ENCODE measurements at places on chromosomes 5 and 9. TPM values are rescaled to one million over a fixed set of nuclear protein-coding genes. Genes with fewer than 3 reads are reported as not detected.

Gene GABRG2
- total RNA-seq = not detected

DNA sequence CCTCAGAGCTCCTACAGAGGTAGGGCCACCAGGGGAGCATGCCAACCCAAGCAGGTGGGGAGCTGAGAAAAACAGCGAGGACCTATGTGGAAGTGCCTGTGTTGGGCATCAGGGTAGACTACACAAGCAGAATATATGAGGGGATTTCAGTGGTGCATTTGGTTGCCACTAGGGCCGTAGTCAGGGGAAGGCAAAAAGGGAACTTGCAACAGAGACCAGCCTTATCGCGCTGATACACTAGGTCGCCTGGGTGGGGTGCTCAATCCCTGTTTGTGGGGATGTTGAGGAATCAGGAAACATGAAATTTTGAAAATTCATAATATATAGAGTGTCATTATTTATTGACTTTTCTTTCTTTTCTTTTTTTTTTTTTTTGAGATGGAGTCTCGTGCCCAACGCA, 370.9 kb upstream of the PRR16 start:
- H3K27ac ChIP-seq = no peak overlapping the region
- H3K36me3 ChIP-seq = no peaks in the 10 kb centered on the region
- no peaks in the 10 kb centered on the region for H3K27me3 ChIP-seq

DNA sequence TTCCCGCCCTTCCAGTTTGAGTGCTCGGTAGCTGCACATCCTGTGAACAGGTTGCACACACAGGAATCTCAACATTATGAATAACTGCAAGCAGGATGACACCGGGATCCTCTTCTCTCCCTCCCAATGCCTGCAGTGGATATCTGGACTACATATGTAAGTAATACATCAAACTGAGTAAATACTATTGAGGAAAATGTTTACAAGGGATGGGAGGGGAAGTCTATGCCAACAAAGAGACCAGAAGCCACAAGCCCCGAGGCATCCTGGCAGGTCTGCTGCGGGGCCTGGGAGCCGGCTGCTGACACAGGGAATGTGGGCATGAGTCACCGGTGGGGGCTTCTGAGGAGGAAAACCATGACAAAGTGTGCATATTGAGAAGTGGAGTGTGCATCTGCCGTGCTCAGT, 8.6 kb upstream of the ANKRD33B start:
- H3K4me1 ChIP-seq = peaks cover 20% of the 10 kb centered on the region
- no peak overlapping the region for H3K27ac ChIP-seq
- H3K27me3 ChIP-seq = peaks cover 38% of the 10 kb centered on the region
- no peaks in the 10 kb centered on the region for H3K36me3 ChIP-seq
- DNase-seq = no peak

GRCh38 chr5:94310833-94311232, 307.6 kb downstream of the KIAA0825 start:
- no peaks in the 10 kb centered on the region for H3K4me1 ChIP-seq
- no peak overlapping the region for H3K27ac ChIP-seq
- no peaks in the 10 kb centered on the region for H3K27me3 ChIP-seq
- DNase-seq = no peak
- no peaks in the 10 kb centered on the region for H3K36me3 ChIP-seq

DNA sequence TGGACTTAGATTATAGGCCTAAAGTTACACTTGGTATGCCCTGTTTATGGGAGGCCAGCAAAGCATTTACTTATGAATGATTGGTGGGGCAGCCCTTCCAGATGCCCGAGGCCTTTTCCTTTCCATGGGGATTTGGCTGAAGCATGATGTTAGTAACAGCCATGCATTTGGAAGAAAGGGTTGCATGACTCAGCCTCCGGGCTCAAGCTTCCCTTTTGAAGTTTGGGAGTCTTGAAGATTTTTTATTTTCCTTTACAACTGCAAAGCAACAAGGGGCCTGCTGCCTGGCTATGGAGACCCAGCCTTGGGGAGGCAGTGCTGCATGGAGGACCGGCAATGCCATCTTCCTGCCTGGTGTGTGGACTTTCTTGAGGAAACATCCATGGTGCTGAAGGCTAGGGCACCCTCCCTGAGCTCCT, 244.7 kb downstream of the ICE1 start:
- no peak overlapping the region for H3K4me3 ChIP-seq
- no peak overlapping the region for H3K27ac ChIP-seq
- H3K36me3 ChIP-seq = no peaks in the 10 kb centered on the region
- DNase-seq = no peak

Data from activated CD4-positive, alpha-beta memory T cell treated with anti-CD3 and anti-CD28 coated beads, Interleukin-2, amount 10 ng/mL, durations not matched to agents 7 days and 5 days (primary cell).